Erythroblast (primary cell): ENCODE measurements at places on chromosomes 1 and 21.

GRCh38 chr21:15857740-15858139 lies 128.0 kb downstream of the USP25 start:
- no peak for DNase-seq

DNA sequence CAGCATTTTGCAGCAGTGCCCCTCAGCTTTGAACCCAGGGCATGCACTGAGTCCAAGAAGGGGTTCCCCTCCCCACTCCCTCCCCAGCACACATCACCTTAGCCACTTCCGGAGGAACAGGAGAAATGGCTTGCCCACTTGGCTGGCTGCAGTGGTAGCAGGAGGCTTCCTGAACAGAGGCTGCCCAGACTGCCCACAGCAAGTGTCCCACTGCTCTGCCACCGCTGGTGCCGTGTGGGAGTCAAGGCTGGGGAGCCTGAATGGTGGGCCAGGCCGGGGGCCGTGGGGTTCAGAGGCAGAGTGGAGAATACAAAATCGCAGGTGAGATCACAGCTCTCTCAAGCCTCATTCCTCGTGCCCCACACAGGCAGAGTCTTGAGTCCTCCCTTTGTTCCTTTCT lies 34.5 kb downstream of the CD247 start:
- no peak for DNase-seq

DNA sequence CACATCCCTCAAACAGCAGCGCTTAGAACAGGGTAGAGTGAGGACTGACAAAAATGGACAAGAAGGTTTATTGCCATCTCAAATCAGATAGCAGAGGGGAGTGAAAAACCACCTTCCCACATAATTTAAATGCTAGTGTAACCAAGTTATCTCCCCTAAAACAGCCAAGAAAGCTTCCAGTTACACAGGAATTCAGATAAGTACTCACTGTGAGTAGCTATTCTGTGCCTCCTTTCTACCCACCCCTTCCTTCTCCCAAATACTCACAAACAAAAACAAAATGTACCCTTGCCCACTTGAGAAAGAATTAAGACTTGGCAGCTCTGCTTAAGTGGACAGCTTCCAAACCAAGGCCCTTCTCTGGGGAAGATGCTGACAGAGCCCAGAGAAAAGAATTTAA lies 9.1 kb downstream of the OTUD7B start:
- no peak for DNase-seq

- DNase-seq, result no peak
These were observed 79.7 kb downstream of the ATP5PO start for GRCh38 chr21:33835920-33836319.

GRCh38 chr21:37273911-37274690 lies 7.0 kb upstream of the VPS26C start:
- no peak for DNase-seq

GRCh38 chr1:82564333-82564732 lies 763.6 kb downstream of the ADGRL2 start:
- DNase-seq, result no peak
